NCI-H146 (cell line): ENCODE measurements at places on chromosomes 13 and 19.
A peak's percentile ranks its signal among the peaks of the same experiment; 100 is the strongest.

DNA sequence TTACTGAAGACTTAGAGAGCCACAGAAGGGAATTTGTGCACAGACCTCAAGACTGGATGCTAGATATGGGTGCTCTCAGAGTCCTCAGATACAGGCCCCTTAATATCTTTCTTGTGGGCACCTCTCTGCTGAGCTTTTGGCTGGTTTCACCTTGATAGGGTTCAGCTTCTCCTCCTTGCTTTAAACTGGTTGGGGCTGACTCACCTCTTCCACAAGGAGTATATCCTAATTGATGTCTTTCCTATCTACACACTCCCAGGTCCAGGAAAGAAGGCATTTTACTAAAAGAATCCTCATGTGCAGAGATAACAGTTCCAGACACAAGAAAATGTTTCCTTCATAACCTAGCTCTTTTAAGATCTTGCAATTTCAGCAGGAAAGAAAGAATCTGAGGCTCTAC is 284.4 kb downstream of the NDFIP2 start:
- DNase-seq, result no peak

- no peak for DNase-seq
Measured at GRCh38 chr19:5083547-5083965, 114.6 kb downstream of the KDM4B start.

DNA sequence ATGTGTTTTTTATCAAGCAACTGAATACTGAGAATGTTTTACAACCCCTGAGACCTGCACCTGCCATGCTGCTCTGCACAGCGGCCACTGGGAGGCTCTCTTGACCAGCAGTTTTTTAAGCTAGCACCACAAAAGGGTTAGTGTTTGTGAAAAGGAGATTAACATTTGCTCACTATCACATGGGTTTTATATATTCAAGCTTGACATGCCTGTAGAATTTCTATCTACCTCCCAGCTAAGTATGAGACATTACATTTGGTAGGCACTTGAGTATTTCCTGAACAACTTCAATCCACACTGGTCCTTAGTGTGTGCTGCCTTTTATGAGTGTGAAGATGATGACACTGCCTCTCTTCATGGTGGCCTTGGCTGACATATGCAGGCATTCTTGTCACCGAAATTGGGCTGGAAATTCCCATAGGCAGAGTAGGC is 1238.9 kb downstream of the UQCRFS1 start:
- DNase-seq, result peak; percentile 27

DNA sequence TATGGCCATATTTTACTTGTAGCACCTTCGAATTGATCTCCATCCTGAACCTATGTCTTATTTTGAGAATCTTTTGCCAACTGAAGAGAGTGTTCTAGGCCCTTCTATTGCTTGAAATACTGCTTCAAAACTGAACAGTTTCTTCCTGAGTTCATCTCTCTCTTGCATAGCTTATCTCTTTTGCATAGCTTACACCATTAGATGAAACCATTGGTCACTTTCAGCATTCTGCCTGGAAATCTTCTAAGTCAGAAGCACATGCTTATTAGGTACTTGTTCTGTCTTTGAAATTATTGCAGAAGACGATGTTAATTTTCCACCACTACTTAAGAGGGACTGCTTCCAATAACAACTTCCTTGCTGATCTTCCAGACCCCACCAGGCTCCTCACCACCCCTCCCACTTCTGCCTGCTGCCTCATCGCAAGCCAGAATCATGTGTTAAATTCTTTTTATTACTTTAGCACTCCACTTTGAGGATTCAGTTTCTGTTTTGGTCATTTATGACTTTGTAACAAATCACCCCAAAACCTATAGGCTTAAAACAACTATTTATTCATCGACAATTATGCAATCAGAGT is 122.4 kb upstream of the MAB21L1 start:
- no peak for DNase-seq

DNA sequence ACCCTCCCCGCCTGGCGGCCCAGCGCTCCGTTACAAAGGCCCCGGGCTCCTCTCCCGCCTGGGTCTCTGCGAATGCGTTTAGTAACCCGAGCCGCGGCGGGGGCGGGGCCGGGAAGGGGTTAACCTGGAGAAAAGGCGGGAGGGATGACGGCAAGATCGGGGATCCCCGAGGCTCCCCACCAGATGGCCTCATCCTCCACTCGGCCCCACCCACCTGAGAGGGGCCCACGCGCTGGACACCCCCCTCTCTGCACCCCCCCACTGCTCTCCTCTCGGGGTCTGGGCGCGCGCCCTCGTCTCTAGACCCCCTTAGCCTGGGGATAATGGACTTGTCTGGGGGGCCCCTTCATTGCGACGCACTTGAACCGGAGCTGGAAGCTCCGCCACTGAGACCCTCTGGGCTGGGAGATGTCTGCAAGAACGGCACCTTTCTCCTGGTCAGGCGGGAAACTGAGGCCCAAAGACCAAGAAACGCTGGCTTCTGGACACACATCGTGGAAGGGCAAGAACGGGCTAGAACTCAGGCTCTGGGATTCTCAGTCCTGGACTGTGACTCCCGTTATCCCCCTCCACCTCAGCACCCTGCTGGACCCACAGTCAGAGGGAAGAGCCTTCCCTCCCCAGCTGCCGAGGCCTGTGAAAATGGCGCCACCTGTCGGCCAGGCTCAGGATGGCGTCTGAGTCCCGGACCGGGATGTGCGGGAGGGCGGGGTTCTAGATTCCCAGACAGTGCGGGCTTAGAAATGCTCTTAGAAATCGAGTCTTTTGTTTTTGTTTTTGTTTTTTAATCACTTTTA is 2.9 kb upstream of the LTBP4 start:
- DNase-seq, result peak; percentile 74

GRCh38 chr13:50208826-50209335 is 193.6 kb downstream of the KCNRG start:
- no peak for DNase-seq

DNA sequence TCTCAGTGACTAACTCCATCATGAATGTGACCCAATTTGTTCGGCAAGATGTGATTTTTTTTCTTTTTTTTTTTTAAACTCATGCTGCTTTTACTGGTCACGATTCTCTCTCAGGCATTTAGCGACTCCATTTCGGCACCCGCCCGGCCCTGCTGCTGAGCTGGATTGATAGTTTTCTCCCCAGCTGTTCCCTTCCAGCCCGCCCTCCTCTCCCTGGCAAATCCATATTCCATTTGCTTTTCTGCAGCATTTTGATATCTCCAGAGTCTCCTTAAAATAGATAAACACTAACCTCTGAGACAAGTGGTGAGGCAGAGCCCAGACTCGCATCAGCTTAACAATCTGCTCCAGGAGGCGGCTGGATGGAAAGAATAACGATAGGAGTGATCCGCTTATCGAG is 55.5 kb upstream of the KATNAL1 start:
- no peak for DNase-seq

DNA sequence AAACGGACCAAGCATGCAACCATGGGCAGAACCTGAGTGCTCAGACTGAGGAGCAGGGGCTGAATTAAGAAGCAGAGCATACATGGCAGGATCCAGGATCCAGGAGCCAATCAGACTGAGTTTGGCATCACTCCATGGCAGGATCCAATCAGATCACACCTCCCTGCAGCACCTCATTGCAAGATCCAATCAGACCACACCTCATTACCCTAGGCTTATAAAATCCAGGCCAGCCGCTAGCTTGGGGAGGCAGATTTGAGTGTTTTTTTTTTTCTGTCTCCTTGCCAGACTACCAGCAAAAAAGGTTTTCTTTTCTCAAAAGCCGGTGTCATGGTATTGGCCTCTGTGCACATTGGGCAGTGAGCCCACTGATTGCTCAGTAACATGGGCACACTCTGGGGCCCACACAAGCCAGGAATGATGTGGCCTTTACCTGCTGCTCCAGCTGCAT is 127.9 kb upstream of the GJB6 start:
- DNase-seq, result no peak

DNA sequence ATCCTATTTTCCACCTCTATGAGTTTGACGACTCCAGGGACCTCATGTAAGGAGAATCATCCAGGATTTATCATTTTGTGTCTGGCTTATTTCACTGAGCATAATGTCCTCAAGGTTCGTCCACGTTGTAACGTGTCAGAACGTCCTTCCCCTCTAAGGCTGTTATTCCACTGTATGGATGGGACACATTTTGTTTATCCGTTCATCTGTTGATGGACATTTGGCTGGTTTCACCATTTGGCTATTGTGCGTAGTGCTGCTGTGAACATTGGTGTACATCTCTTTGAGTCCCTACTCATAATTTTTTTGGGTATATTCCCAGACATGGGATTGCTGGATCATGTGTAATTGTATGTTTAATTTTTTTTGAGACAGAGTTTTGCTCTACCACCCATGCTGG is 21.5 kb downstream of the CRTC1 start:
- no peak for DNase-seq

DNA sequence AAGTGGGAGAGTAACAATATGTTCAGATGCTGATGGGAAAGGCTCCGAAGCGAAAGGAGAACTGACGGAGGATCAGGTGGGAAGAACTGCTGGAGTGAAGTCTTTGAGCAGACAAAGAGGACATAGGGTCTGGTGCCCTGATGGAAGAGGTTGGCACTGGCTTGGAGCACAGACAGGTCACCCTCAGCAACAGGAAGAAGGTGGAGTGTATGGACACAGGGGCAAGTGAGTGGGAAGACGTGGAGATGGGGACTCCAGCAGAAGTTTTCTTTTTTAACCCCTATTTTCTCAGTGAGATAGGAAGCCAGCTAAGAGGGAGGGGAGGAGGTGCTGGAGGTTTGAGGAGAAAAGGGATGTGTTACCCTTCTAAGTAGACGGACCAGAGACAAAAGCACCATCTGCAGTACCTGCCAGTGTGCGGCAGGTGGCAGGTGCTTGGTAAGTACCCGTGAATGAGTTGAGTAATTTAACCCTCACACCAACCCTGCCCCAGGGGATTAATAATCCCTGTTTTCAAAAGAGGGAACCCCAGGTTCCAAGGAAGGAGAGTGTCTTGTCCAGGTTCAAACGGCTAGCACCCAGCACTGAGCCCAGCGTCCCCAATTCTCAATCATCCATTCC is 11.2 kb downstream of the HAS1 start:
- DNase-seq, result peak; percentile 45

DNA sequence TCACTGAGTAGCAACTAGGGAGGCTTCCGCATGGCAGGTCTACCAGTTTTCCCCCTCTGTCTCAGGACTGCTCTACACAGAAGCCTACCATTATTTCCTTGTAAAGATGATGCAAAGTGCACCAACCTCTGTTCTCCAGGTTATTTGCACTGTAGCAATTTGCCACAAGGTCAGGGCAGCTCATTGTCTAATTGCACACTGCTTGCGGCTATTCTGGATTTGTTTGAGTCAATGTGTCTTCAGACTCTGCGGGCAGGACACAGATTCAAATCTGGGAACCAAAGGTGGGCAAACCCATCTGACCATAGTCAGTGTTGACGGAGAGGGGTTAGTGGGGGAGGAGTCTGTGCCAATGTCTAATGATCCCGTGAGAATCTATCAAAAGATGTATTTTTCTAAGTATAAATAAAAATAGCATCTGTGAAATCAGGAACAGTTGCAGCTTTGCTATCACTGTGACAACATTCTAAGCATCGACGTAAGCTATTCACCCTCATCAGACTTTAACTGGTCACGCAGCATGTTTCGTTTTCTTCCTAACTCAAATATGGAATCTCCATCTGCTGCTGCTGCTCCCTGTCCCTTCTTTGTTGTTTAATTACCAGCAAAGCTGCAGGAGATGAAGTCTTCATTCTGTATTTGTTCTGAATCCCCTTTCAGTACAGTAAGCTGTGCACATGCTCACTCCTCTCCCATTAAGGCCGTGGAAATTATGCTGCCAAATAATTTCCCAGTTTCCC is 26.4 kb downstream of the CYSLTR2 start:
- DNase-seq, result peak; percentile 44

GRCh38 chr13:72259528-72259927 is 392.5 kb upstream of the DACH1 start:
- no peak for DNase-seq
